ENCODE measurements at places on chromosomes 2 and 18. TPM values are rescaled to one million over a fixed set of nuclear protein-coding genes. Genes with fewer than 3 reads are reported as not detected.

PLCD4 gene
- 1.2 TPM for total RNA-seq

C2orf80 gene
- not detected for total RNA-seq

DNA sequence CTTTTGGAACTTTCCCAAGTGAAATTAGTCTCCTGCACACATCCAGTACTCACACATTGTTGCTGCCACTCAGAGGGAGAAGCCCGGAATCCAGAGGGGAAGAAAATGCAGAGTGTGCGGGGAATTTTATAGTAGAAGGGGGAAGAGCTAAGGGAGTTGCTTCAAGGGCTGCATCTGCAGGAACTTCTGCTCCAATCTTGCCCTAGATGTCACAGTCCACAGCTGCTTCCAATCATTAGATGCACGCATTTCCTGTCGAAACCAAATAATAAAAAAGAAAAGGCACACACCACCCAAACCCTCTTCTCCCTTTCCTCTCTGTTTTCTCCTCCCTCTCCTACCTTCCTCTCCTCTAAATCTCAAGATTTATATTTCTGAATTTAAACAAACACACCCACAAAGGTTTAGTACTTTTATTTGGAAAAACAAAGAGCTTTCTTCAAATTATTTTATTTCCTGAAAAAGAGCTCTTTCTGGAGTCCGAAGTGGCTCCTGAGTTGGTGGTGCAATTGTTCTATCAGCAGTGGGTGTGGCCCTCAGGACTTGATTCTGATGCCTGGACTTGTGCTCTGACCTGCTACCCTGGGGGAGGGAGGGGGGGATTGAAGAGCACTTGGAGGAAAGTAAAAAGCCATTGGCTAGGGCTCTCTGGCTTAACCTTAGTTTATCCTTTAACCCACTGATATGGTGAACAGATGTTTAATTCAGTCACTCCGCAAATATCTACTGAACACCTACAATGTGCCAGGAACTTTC, 72.0 kb downstream of the KCNE4 start:
- peak; percentile 47 for DNase-seq

DNA sequence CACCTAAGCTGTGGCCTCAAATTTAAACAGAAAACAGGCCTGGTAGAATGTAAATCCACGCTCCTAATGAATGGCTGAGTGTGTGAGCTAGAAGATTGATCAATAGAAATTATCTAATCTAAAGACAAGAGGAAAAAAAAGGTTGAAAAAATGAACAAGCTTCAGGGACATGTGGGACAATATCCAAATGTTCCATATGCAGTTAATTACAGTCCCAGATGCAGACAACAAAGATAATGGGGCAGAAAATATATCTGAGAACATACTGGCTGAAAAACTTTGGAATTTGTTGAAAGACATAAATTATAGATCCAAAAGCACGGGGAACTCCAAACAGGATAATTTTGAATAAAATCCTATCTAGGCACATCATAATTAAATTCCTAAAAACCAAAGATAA, 186.7 kb upstream of the SIX2 start:
- DNase-seq = no peak

GRCh38 chr2:126913329-126913728, 14.6 kb downstream of the TEX51 start:
- no peak for DNase-seq

DNA sequence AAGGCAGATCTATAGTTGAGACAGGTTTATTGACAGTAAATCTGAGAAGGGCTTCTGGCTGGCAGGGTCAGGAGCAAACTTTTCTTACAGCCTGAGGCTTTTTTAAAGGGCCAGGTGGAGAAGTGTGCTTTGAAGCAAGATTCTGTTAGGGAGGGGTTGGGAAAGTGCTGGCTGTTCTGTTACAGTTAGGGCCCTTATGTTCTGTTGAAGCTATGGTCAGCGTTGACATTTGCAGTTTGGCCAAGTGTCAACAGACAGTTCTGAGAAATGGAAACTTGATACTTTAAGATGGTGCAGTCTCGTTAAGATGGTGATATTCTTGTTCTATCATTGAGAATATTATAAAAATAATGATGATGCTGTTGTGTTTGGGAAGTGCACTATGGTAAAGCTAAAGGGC, 154.2 kb downstream of the RDH14 start:
- DNase-seq = no peak

DNA sequence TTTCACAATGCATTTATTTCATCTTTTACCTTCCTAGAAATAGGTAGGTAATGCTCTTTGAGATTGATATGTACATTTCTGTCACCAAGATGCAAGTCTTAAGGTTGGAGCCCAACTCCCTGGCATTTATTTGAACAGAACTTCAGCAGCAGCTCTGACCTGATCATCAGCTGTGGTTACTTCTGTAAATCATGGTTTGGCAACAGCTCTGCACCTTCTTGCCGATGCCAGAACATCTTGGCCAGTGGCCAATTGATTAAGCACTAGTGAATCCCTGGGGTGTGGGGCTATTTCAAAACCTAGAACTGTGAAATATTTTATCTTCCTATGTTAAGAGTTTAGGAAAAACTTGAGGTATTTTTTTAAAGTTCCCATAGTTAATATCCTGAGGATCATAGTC, 124.8 kb upstream of the NYAP2 start:
- DNase-seq = peak; percentile 57

- peak; percentile 97 for DNase-seq
Measured at GRCh38 chr2:47072018-47072691, 83.0 kb downstream of the STPG4 start.

DNA sequence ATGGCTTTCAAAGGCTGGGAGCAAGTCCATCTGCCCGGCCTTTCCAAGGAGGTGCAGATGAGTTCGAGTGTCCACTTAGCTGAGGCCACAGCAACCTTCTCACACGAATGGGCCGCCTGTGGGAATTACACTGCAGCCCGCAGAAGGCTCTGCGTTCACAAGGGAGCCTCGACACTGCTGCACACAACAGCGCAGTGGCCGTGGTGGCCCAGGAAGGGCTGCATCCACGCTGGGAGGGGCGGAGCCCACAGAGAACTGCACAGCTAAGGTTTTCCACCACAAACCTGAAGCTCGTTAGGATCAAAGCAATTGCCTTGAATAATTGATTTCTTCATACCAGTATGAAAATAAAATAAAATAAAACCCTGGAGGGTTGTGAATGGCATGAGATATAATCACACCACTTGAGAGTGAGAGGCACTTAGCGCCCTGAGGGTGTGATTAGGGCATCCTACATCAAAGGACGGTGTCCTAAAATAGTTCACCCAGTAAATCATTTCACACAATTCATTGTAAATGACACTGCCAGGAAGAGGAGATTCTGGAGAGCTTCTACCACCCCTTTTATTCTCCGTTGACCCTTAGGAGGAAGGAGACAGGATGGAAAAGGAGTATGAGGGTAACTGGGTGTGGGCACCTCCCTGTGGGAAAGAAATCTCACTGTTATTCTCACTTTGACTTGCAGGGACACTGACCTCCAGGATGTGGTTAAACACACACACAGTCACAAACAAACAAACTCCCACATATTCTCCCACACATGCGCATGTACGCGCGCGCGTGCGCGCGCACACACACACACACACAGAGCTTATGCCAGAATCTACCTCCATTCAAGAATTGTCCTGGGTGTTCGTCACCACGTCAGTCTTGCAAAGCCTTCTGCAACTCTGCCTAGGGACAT, 256.6 kb upstream of the ID2 start:
- no peak for DNase-seq

DNA sequence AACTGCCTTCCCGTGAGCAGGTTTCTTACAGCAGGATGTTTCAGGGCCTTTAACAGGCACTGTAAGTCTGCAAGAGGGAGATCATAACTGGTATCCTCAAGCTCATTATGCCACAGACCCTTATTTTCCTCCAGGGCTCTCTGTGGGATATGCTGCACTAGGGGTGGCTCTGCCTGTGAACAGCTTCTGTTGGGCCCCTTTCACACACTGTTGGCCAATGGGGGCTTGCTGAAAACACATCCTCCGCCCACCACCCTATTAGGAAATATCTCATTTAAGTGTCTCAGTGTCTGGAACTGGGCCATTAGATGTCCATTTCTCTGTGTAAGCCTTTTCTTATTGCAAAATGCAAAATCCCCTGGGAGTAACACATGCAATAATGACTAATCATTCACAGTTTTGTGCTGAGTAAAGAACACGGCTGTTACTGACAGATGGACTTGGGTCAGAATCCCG, 414.3 kb upstream of the HS6ST1 start:
- peak; percentile 79 for DNase-seq

DNA sequence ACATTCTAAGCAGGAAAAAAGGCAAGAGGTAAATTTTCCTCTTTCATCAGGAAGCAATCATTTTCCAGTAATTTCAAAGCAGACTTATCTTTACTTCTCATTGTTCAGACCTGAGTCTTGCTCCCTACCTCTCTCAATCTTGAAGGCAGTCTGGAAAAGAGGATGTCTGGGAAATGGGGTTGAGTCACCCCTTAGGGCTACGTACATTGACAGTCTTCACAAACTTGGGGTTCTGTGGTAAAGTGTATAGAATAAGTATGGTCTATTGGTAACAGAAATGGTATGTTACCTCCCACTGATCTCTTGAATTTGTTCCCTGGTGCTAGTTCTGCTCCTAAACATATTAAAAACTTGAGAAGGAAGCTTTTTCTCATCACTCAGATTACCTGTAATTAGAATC, 361.3 kb downstream of the SS18 start:
- DNase-seq = no peak

DNA sequence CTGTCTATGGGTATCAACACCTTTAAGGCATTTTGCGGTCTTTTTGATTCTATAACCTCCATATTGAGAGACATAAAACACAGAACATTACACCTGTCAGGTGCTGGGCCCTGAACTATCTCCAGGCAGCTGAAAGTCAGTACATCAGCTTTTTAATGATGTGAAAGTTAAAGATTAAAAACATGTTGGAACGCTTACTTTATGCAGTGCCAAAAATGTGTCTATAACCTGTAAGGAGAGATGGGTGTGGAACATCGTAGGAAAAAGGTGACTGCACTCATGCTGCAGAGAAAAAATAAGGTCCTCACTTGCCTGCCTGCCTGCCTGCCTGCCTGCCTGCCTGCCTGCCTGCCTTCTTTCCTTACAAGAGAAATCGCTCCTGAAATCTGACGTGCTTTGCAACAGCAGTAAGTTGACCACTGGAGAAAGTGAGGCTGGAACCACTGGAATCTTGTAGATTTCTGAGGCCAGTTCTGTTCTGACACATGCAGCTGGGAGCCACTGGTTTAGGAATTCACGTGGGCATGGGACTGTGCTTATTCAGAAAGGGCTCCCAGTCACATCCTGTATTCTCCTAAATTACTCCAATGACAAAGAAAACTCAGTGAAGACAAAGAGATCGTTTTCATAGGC, 34.1 kb downstream of the BCL11A start:
- DNase-seq = no peak

DNA sequence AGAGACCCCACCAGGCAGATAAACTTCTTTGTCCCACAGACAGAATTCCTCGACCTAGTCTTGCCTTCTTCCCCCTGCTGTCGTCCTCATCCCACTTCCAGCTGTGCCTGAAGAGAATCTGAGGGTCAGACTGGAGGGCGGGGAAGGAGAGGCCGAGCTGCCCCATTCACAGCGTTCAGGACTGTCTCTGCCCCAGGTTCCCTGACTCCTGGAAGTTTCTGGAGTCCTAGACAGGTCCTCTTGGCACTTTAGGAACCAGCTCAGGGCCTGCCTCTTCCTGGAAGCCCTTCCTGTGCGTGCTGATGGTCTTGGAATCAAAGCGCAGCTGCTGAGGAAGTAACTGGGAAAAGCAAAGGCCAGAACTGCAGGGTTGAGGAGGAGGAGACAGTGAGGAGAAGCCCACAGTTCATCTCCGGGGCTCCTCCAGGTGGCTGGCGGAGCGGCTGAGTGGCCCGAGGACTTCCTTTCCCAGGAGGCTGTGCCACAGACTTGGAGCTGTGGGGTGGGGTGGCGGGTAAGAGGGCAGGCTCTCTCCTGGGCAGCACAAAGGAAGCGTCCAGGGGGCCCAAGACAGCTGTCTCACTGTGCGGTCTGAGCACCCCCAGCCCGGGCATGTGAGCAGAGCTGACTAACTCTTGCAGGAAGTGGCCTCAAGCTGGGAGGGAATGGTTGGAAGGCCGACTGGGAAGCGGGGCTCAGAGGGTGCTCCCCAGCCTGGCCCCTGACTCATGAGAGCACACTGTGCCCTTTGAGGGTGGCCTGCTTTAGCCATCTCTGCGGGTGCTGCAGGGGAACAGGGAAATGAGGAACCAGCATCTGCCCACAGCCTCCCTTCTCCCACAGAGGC, 39.5 kb downstream of the SDC1 start:
- DNase-seq = no peak

DNA sequence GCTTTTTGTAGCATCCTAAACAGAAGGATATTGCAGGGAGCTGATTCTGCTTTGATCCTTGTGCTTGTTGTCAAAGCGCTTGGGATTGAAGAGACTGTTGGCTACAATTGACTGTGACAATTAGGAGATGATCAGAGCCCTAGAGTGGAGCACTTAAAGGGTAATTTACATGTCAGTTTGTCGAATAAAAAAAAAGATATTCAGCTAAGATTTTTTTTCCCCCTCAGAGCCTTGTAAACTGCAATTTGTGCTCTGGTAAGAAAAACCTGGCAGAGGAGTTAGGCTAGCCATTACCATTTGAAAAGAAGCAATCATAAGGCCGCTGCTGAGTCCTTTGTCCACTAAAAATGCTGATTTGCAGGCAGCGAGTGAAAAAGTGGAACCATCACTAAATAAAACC, 47.8 kb upstream of the ZEB2 start:
- DNase-seq = no peak

- peak; percentile 69 for DNase-seq
Measured at GRCh38 chr2:145085612-145086011, 565.7 kb upstream of the ZEB2 start.

DNA sequence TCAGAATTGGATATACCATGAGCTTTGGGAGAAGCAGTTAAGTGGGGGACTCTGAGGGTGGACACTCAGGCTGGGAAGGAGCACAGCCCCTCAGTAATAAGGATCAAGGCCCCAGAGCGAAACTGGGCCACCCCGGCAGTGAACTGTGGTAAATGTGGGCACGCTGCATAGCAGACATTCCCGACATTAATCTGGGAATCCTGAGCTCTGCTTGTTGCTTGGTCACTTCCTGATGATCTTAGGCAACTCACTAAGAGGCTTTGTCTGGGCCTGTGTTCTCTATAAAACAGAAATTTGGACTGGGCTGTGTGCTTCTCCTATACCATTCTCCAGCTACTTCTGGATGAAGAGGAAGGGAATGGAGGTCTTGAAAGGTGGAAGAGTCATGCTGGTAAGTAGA, 4.8 kb downstream of the TGFBRAP1 start:
- no peak for DNase-seq

DNA sequence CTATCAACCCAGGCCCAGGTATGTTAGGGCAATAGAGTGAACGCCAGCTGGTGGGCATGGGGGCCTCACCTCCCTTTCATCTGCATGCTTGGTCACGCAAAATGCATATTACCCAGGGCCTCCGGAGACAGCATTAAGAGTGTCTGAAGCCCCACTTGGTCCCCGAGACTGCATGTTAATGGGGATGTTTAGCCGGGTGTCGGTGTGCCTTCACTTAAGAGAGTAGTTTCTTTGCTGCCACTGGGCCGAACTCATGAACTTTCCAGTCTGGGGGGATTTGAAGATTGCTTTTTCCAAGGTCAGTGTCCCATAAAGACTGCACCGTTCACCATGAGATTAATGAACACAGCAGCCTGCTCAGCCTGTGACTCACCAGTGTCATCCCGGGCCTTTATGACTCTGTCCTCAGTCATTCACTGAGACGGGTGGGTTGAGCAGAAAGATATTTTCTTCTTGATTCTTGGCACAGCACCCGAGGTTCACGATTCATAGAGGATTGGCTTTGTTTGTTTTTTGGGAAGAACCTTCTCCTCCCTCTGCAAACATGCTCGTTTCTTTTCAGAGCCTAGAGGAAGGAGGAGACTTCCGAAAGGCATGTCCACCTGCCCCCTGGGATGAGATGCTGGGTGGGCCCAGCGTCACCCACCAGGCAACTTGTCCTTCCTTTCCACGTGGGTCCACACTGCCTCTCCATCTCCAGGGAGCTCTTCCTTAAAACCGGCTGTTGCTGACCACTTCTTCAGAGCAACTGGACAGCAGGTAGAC, 199.1 kb downstream of the GLI2 start:
- DNase-seq = peak; percentile 84

All from fibroblast of the aortic adventitia (primary cell).